ENCODE measurements at places on chromosomes 2 and 18. TPM values are rescaled to one million over a fixed set of nuclear protein-coding genes. Genes with fewer than 3 reads are reported as not detected.
A peak's percentile ranks its signal among the peaks of the same experiment; 100 is the strongest.

DNA sequence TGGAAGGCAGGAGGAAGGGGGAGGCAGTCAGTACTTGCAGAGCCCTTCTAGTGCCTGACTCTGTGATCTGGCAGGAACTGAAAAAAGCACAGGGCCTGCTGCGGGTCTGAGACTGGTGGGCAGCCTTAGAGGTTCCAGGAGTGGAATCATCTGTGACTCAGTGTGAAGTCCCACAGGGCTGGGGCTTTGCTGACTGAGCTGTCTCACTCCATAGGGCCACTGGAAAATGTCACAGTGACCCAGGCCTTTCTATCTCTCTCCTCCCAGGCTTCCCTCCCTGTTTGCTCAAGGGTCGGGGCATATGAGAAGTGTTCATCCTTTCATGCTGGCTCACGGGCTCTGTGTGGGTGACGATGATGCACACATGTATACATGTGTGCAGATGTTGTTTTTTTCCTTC is 47.1 kb upstream of the ZFP36L2 start:
- no peak for DNase-seq

GRCh38 chr2:588074-588645 is 89.0 kb downstream of the TMEM18 start:
- no peak for DNase-seq

DNA sequence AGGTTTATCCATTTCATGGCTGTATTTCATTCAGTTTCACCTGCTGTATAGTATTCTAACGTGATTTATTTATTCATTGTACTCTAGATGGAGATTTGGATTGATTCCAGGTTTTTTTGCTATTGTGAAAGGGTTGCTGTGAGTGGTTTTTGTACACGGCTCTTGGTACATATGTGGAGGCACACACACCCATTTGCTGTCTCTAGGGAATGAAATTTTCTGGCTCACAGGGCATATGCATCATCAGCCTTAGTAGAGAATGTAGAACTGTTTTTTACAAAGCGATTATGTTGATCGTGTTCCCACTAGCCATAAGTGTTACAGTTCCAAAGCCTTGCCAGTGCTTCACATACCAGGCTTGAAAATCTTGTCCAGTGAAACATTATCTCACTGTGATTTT is 5.1 kb downstream of the SPTBN1 start:
- no peak for DNase-seq

DNA sequence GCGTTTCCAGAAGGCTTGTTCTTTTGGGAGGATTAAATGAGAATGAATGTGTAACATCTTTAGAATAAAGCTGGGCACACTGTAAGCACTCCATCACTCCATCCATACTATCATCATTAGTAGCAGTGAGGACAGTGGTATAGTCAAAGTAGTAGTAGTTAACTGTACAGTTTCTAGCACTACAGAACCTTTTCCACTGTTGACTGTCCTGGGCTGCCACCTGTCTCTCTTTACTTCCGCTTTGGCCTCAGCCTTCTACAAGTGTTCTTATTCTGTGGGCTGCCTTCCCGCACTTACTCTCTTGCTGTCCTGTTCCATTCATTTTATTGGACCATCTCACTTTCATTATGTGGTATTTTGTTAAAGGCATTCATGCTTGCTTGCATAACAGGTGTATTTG is 3.3 kb downstream of the SLC9A2 start:
- no peak for DNase-seq

DNA sequence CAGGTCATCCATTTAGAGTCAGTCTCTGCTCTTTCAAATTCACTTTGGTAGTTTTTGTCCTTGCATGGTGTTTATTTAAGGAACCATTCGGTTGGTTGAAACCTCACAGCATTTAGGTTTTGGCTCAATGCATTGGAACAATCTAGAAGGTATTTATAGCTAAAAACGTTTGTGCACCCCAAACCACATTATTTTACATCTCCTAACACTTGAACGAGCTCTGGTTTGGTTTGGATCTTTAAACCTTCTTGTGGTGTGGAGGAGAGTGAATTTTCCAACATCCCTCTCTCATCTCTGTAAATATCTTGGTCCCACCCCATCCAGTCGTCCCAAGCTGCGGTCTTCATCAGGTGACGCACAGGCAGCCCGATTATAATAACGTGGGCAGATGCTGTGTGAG is 287.9 kb downstream of the LPIN1 start:
- DNase-seq, result no peak

Gene MERTK
- total RNA-seq, result 0.10 TPM

DNA sequence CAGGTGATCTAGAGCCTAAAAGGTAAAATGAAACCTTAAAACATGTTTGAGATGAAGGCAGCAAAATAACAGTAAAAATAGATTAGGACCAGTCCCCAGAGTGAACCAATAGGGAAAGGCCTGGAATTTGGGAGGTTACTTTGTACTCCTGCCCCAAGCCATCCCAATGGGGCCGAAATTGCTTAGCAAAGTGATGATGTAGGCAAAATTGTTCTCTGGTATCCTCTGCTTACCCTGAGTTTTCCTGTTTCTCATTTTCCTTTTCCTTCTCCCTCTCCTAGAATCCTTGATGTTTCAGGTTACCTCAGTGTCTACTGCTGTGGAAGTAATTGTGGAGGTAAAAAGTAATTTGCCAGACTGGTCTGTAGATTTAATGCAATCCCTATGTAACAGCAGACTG is 92.9 kb downstream of the TRABD2A start:
- no peak for DNase-seq

- DNase-seq, result no peak
Measured at GRCh38 chr2:11406267-11406957, 59.5 kb downstream of the E2F6 start.

DNA sequence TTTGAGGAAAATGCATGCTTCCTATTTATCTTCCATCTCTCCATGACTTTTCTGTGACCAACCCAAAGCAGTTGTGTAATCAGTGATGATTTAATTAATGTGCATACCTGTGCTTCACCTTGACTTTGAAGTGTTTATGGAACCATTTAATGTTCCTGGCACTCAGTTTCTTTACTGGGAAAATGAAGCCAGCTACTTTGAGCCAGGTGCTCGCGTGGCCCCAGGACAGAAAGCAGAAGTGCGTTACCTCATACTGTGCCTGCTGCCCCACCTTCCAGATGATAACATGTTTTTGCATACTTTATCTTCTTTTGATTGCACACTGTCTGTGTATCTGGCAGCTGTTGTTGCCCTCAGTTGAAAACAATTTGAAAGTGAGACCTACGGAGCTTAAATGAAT is 61.3 kb downstream of the PMAIP1 start:
- DNase-seq, result no peak

GRCh38 chr2:171791361-171791760 is 102.7 kb downstream of the SLC25A12 start:
- DNase-seq, result no peak

Gene AFF3
- 1.9 TPM for total RNA-seq

DNA sequence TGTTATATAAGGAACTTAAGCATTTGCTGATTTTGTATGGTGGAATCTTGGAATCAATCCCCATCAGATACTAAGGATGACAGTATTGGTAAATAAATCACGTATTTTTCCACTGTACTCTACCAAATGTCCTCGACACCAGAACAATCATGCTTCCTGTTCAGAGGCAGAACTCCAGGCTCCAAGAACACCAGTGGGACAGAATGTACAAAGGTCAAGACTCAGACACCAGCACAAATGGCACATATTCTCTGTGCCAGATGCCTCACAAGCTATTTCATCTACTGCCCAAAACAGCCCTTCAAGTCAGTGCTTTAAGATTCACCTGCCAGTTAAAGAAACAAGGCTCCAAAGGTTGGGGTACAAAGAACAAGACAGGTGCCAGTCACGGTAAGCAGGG is 420.5 kb downstream of the STK39 start:
- no peak for DNase-seq

Gene MAB21L4
- not detected for total RNA-seq

DNA sequence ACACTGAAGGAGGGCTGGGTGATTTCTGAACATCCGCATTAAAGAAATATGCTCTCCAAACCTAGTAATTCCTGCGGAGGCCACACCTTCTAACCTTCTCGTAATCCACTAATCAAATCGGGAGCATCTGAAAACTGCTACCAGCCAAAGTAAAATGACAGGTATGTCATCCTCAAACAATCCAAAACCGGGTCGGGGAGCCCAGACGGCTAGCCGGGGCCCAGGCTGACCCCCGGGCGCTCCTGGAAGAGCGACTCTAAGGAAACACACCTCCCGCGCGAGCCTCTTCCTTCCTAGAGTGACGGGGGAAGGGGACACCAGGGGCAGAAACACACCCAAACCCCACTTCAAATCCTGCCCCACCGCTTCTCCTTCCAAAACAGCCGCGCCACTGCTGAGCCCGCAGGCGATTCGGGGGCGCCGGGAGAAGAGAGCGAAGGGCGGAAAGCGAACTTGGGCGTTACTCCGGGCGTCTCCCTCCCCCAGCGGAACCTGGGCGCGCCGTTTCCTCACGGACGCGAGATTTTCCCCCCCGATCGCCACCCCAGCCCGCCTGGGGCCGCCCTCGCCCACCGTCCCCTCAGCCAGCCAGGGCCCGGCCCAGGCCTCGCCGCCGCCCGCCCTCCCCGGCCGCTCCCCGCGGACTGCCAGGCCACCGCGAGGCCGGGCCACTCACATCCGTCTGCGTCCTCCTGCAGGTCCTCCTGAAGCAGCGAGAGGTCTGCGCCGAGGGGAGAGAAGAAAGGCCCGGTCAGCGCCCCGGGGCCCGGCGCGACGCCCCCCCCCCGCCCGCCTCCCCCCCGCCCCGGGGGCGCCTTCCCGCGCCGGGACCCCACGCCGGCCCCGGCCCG is 584 bp downstream of the PPP4R1 start:
- DNase-seq, result peak; percentile 45

DNA sequence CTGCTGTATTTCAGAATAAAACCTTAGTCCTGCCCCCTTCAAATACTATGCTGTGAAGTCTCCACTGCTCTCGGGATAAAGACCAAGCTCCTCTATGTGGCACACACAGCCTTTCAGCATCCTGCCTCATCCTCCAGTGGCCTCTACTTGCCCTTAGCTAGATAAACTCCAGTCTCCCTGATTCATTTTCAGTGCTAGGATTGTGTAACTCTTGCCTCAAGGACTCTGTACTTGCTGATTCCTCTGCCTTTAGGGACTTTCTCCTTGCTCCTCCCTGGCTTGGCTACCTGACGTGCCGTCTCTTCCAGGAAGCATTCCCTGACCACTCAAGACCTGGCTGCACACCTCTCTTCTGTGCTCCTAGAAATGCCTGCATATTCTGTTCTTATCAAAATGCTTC is 416.7 kb downstream of the MTX2 start:
- DNase-seq, result no peak
